Activated naive CD4-positive, alpha-beta T cell treated with anti-CD3 and anti-CD28 coated beads, Interleukin-2, amount 10 ng/mL, durations not matched to agents 7 days and 5 days (primary cell): ENCODE measurements at places on chromosomes 7 and 10.

- DNase-seq: no peak
Observed at GRCh38 chr10:97366572-97366971, 32.0 kb upstream of the FRAT2 start.

DNA sequence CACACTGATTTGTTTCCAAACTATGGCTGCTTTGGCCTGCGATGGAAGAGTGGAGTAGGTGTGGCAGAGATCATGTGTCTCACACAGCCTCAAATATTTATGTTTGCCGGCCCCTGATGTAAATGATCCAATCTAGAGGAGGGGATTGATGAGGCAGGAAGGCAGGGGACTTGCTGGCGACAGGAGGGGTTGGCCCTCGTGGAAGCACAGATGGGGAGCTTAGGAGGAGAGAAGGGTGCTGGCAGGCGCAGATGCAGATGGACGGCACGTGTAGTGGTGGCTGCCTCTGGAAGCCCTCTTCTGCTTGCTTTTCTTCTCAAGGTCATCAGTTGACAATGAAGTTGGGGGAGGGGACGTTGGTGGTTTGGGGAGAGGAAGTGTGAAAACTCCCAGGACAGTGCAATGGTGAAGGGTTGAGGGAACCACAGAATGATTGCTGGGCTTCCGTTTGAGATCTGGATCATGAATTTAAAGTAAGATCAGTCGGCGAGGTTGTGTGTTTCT lies 15.4 kb downstream of the COL13A1 start:
- no peak for DNase-seq

- DNase-seq: no peak
Observed at GRCh38 chr7:131861620-131862346, 305.4 kb upstream of the PODXL start.

- no peak for DNase-seq
Observed at GRCh38 chr7:135911099-135911498, 66.1 kb downstream of the MTPN start.

DNA sequence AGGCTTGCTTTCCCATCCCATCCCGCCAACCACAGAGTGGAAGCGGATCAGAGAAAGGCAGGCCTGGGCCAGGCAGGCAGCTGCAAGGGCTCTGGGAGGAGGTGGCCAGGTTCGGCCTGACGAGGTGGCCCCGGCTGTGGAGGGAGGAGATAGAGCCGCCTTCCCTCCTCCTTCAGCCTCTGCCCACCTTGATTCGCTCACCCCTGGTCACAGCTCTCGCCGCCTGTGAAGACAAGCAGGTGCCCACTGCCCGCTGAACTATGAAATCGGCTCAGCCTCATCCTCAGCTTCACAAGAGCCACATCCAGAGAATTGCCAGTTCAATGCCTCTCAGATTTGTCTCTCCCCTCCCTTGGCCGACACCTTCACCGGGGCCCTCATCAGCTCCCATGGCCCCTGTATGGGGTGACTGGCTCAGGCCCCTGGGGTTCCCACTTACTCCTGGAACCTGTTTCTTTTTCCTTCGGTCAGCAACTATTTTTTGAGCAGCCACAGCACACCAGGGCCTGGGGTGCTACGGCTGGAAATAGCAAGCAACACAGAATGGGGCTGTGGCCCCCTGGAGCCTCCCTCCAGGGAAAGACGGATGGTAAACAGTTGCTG lies 80.0 kb upstream of the CHST15 start:
- no peak for DNase-seq

DNA sequence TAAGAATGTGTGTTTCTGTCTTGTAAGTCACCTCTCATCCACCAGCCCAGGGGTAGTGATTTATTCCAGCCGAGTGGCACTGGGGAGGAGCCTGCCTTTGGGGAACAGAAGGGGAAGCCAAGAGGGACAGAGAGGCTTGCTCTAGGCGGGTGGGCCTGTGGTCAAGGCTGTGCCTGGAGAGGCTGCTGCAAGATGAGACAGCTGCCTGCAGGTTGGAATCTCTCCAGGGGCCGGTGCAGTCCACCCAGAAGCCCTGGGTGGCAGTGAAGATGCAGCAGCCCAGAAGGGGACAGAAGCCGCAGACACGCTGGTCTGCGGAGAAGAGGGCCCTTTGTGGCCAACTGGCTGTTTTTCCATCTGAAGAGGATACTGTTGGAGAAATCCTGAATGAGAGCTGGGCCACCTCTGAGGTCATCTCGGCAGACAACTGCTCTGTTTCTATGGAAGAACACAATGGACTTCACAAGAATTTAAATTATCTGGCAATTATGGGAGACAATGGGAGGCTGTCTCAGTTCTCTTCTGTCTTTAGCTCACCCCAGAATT lies 175.7 kb downstream of the GFRA1 start:
- DNase-seq: no peak

GRCh38 chr10:60662917-60663614 lies 115.2 kb upstream of the CDK1 start:
- DNase-seq: no peak

GRCh38 chr7:100629117-100629716 lies 12.1 kb downstream of the TFR2 start:
- peak; percentile 44 for DNase-seq

DNA sequence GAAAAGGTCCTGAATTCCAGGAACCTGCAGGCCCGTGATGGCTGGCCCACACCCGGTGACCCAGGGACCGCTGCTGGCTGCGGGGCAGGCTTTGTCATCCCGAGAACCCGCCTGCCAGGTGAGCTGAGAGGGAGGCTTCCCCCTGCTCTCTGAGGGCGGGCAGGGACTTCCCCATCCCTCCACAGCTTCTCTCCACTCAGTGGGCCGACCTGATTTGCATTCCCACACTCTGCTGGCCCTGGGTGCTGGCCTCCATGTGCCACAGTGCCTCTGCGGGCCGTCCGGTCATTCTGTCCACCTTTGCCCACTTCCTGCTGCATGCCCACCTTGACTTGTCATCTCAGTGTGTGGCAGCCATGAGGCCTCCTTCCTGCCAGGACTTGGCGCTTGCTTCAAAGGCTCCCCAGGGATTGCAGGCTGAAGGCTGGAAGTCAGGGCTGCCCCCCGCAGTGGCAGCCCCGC lies 35.3 kb downstream of the PALD1 start:
- DNase-seq: no peak

DNA sequence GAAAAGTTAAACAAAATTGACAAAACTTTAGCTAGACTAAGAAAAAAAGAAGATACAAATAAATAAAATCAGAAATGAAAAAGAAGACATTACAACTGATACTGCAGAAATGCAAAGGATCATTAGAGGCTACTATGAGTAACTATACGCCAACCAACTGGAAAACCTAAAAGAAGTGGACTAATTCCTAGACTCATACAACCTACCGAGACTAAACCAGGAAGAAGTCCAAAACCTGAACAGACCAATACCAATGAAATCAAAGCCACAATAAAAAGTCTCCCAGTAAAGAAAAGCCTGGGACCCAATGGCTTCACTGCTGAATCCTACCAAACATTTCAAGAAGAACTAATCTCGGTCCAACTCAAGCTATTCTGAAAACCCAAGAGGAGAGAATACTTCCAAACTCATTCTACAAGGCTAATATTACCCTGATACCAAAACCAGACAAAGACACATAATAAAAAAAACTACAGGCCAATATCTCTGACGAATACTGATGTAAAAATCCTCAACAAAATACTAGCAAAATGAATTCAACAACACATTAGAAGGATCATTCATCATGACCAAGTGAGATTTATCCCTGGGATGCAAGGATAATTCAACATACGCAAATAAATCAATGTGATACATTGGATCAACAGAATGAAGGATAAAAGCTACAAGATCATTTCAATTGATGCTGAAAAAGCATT lies 20.3 kb downstream of the ELAPOR2 start:
- DNase-seq: no peak

DNA sequence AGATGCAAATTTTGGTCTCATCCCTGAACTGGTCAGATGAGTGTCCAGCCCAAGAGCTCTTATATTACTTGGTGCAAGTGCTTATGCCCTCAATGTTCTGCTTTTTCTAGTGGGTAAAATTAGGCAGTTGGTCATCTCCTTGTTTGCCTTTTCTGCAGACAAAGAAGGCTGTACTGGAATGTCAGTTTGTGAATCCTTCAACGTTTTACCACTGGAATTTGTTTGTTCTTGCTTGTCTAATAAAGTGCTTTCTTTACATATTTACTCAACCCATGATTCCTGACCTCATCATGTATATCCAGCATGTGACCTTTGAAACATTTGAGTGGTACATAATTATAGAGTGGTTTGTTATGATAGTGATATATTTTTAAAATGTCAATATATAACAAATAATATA lies 232.2 kb upstream of the TEX47 start:
- DNase-seq: no peak

GRCh38 chr7:28410628-28411531 lies 1.4 kb upstream of the CREB5 start:
- DNase-seq: no peak

- no peak for DNase-seq
Observed at GRCh38 chr10:30454744-30455510, 20.9 kb downstream of the MAP3K8 start.

DNA sequence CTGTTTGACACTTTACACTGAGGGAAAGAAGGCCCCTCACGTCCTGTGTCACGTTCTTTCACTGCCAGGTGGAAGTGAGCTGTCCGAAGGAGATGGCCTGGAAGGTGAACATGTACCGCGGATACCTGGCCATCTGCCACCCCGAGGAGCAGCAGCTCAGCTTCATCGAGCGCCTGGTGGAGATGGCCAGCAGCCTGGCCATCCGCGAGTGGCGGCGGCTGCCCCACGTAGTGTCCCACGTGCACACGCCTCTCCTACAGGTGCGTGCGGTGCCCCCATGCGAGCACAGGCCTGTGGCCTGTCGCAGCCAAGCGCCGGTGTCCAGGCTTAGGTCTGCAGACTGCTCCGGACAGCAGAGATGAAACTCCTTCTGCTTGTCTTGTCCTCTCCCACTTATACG lies 103.4 kb downstream of the TRRAP start:
- no peak for DNase-seq

- DNase-seq: peak; percentile 59
Observed at GRCh38 chr10:98041352-98042043, 11.1 kb upstream of the CRTAC1 start.

DNA sequence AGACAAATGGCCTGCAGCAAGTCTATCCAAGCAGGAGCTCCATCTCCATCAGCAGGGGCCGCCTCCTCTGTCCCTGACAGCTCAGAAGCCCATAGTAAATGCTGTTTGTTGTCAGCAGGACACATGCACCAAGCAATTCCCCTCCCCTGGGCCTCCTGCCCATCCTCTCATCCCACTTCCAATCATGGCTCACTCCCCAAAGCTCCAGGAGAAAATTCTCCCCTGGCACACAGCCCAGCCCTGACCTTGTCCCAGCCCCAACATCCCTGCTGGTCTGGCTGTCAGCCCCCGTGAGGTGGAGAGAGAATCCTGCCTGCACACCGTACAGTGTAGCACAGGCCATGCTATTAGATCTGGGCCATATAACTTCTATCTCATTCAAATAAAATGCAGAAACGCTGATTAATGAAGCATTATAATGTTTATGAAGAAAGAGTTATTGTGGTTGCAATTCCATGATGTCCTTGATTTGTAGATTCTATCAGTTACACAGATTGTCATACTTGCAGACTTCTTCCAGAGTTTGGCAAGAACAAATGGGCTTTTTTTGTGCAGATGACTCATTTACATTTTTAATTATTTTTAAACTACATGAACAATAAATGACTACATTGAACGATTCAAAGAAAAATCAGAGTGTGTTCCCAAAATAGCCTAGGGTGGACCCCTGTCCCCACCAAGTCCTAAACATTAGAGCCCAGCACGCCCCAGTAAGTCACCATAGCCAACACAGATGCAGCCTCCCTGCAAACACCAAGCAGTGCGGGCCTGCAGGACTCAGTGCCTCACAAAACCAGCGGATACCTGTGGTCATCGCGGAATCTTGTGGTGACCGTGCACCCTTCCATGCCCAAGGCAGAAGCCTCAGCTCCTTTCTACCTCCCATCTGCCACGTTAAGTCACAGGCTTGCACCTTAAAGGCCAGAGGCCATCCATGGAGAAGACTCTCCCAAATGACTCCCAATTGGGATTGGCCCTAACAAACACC lies 70.1 kb downstream of the COBL start:
- DNase-seq: no peak

DNA sequence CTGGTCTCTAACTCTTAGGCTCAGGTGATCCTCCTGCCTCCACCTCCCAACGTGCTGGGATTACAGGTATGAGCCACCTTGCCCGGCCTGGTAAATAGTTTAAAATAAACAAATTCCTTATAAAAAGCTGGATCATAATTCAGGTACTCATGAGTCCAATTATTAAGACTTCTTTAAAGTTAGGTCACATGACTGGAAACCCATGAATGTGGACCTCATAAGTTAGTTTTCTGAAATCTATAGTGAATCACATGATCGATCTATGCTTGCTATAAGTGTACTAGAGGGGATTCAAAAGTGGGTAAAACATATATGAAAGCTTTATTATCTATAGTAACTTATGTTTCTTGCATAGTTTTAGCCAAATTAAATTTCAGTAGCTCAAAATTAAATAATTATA lies 14.3 kb downstream of the NT5C3A start:
- DNase-seq: no peak

GRCh38 chr10:32298075-32298812 lies 48.7 kb downstream of the EPC1 start:
- DNase-seq: no peak

- DNase-seq: no peak
Observed at GRCh38 chr7:93890464-93891068, at the start of gene TFPI2. TSS of gene TFPI2 (minus strand) at chr7:93890753. CDS start at chr7:93890678, 75 bp downstream.

DNA sequence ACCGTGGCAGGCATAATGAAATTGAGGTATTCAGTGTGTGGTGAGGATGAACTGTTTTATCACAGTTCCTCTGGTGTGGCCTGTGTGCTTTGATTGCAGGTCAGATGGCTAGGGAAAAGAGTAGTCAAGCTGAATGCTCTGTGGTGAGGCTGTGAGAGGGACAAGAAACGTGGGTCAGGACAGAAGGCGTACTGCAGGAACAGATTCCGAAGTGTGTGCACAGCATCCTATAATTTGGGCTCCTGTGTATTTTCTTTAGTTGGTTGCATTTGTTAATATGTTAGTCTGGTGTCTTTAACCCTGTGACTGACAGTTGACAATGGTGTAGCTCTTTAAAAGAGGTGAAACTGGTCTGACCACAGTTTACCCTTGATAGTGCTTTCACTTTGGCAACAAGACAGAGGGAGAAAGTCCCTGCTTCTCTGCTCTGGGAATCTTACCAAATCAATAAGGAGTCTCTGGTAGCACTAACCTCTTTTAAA lies 76.5 kb downstream of the AUTS2 start:
- DNase-seq: no peak

DNA sequence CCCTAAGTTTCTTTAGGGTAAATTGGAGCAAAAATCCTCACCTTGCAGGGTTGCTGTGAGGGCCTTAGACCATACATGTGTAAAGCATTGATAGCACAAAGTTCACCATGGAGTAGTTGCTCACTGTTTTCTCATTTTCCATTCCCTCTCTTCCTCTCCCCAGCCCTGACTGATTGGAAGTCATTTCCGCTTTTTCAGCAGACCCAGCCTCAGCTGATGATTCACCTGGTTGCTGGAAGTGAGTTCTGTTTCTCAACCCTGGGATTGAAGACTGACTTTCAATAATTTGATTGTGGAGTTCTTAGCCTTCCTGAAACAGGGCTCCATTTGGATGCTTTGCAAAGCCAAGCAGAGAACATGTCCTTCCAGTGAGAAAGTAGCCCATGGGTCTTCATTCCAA lies 107.0 kb downstream of the PLXNA4 start:
- no peak for DNase-seq

- no peak for DNase-seq
Observed at GRCh38 chr7:131346885-131347592, 19.4 kb downstream of the MKLN1 start.

GRCh38 chr10:50512214-50512595 lies 111.6 kb downstream of the SGMS1 start:
- no peak for DNase-seq
